Stimulated activated CD8-positive, alpha-beta memory T cell treated with anti-CD3 and anti-CD28 coated beads, Interleukin-12 subunit alpha, Interleukin-12 subunit beta, amount 100 ng/mL, for 4 hours (primary cell): ENCODE measurements at places on chromosomes 4 and X.

DNA sequence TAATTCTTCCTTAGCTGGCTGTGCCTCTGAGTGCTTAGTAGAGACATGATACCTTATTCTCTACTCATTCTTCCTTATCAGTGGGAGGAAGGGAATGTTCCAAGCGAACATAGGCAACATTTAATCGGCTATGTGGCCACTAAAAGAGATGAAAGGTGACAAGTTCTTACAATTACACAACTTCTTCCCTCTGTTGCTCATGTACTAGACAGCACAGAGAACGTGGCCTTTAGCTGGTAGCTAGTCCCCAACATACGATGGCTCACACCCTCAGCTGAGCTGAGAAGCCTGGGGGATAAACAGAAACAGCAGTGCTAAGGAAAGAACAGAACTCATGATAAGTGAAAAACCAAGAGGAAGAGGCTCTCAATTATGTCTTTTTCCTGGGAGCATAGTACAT is 52.2 kb downstream of the APOO start:
- DNase-seq = no peak

DNA sequence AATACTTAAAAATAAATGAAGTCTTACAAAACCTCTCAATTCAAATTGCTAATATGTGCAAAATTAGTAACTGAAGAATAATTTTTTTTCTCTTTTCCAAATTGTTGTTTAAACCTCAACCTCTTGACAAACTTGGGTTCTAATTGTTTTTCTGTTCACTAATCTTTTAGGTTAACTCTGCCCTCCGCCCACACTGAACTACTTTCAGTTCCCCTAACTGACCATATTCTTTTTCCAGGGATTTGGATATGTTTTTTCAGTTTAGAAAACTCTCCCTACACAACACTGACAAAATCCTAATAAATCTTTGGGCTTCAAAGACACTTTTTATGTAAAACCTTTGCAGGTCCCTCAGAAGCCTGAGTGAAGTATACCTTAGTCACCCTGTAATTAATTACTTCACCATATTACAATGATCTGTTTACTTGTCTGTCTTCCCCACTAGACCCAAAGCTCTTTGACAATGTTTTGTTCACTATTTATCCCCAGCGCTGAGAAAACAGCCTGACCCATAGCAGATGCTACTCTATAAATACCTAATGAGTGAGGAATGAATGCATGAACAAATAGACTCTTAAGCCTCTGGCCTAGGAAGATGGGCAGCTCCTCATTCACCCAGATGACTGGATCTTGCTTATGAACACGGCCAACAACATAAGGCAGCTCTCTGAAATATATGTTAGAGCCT is 134.9 kb downstream of the MAML3 start:
- no peak for DNase-seq

GRCh38 chrX:18828832-18829404 is 121.5 kb downstream of the PPEF1 start:
- DNase-seq = no peak

DNA sequence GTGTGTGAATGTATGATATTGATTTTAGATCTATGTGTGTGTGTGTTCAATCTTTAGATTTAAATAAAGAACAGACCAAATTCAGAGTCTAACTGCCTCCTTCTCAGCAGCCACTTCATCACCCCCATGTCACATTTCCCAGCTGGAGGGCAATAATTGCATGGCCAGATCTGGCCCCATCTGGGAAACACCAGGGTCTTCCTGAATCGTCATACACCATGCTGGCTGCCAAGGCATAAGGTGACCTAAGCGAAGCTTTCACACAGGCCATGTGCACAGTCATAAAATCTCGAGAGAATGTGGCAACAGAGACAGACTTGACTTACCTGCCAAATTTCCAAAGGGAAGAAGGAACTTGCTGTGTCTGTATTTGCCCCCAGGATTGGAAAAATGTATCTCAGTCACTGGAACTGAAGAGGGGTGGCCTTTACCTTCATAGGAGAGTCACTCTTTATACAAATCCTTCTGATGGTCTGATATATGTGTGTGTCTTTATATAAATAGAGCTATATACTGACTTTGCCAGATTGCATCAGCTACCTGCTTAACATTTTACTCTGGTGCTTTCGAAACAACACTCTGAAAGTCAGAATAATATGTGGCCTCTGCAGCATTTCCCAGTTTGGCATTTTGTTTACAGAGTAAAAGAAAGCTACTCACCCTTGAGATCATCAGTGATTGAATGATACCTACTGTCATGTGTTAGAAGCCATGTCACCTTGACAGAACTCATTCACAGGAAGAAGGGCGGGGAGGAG is at the start of gene PLAC1:
Gene PLAC1 (minus strand): TSS at position 470 of the 758 bp plus-strand sequence. CDS start 91,789 bp downstream, outside the sequence.
- DNase-seq = no peak

GRCh38 chr4:39312816-39313215 is 53.3 kb downstream of the RFC1 start:
- no peak for DNase-seq

DNA sequence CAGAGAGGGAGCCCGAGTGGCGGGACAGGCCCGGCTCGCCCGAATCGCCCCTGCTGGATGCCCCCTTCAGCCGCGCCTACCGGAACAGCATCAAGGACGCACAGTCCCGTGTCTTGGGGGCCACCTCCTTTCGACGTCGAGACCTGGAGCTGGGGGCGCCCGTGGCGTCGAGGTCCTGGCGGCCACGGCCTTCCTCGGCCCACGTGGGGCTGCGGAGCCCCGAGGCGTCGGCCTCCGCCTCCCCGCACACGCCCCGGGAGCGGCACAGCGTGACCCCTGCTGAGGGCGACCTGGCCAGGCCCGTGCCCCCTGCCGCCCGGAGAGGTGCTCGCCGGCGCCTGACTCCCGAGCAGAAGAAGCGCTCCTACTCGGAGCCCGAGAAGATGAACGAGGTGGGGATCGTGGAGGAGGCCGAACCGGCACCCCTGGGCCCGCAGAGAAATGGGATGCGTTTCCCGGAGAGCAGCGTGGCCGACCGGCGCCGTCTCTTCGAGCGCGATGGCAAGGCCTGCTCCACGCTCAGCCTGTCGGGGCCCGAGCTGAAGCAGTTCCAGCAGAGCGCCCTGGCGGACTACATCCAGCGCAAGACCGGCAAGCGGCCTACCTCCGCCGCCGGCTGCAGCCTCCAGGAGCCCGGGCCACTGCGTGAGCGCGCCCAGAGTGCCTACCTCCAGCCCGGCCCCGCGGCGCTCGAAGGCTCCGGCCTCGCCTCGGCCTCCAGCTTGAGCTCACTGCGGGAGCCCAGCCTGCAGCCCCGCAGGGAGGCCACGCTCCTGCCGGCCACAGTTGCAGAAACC is 156.9 kb downstream of the SOWAHB start:
- DNase-seq = no peak

DNA sequence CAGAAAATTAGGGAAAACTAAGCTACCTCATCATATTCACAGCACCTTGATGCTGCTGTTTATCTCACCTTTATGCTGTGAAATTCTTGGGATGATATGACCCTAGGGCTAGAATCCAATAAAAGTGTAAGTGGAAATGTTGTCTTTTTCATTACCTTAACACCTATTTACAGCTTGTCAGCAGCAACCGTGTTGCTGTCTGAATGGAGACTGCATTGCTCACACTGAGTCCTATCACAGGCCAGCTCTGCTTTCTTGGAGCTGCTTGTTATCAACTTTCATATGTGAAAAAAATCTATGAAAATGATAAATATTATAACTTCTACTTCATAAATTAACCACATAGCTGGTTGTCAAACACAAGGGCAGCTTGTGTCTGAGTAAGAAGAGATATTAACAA is 789.5 kb downstream of the TECRL start:
- no peak for DNase-seq

- no peak for DNase-seq
Measured at GRCh38 chrX:71515038-71515396, 17.9 kb upstream of the OGT start.

- DNase-seq = no peak
Measured at GRCh38 chr4:73317092-73317491, 58.5 kb upstream of the ANKRD17 start.

- DNase-seq = no peak
Measured at GRCh38 chrX:149570668-149571067, 16.6 kb downstream of the MAGEA9B start.

DNA sequence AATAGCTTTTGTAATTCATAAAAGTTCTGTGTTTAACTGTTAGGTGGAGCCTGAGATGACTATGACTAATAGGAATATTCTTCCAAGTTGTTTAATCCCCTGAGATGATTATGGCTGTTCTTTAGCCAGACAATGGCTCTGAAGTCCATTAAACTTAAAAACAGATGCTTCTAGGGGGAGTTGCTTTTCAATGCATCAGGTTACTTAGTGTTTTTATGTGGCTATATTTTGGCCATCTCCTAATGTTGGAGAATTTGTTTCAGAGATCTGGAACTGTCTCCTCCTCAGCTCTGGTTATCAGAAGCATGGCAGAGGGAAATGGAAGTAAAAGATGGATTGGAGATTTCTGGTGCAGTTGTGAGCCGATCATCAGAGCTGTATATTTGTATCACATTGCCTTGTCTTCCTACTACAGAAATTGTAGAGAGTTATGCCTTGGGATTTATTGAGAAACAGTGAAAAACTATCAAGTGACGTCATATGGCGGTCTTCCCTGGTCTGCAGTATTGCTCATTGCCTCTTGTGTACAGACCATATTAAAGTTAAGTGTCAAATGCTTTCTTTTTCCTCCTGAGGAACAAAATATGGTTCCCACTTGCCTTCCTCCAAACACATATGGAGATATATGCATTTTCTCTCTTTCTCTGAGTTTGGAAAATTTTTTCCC is 29.8 kb downstream of the SGMS2 start:
- DNase-seq = no peak

DNA sequence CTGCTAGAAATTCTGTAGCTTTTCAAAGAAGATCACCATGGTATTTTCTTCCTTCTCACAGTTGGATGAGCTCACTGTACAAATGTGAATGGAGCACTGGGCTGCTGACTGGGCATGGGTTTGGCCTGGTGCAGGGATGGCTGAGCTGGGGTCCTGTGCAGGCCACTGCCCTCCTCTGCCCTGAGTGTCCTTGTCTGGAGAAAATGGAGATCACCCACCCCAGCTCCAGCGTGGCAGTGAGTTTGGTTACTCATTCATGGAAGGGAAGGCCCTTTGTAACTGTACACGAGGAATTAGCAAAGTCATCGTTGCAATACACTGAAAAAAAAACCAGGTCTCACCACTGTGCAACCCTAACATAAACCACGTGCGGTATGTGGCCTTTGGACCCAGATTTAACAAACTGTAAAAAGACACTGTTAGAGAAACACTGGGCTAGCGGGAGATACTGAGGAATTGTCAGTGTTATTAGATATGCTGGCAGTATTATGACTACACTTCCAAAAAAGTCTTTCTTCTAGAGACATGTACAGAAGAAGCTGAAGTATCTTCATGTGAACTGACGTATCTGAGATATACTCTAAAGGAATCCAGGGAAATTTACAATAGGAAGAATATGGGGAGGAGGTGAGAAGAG is 16.1 kb upstream of the TBC1D14 start:
- DNase-seq = no peak

- DNase-seq = no peak
Measured at GRCh38 chrX:12890467-12890866, 16.0 kb upstream of the TLR8 start.

DNA sequence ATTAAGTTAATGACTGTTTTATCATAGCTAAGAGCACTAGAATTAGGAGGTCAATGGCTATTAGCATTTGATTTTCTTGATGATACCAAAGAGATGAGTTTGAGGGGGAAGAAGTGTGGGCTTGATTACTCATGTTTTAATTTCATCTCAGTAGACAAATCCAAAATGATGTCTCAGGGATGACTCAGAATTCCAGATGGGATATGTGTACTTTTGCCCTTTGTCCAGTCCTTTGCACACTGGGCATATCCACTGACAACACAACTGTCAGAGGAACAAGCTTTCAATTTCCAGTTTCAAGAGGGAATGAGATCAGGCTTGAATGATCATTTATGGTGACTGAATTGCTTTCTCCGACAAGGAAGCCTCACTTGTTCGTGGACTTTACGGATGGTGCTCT is 325.3 kb upstream of the FTHL17 start:
- DNase-seq = no peak
